Hypothalamus (tissue), 51 donors: ENCODE measurements at places on chromosomes 2 and 18.

GRCh38 chr2:224757934-224758548 is 41.9 kb upstream of the CCDC195 start:
- DNase-seq, result no peak

DNA sequence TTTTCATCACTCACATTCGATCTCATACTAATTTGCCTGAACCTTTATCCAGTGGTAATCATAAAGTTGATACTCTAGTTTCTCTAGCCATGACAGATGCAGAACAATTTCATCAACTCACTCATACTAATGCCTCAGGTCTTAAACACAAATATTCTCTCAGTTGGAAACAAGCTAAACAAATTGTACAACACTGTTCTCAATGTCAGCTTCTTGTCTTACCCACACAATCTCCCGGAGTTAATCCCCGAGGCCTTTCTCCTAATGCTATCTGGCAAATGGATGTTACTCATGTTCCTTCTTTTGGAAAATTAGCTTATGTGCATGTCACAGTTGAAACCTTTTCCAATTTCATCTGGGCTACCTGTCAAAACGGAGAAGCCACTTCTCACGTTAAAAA is 11.5 kb upstream of the CNOT11 start:
- no peak for DNase-seq

- no peak for DNase-seq
Measured at GRCh38 chr2:237314681-237315080, 99.3 kb downstream of the COL6A3 start.

- no peak for DNase-seq
Measured at GRCh38 chr2:492178-492577, 185.0 kb downstream of the TMEM18 start.

- no peak for DNase-seq
Measured at GRCh38 chr2:159553727-159554126, 62.6 kb downstream of the BAZ2B start.

GRCh38 chr2:2950403-2950952 is 427.1 kb downstream of the EIPR1 start:
- DNase-seq, result no peak

DNA sequence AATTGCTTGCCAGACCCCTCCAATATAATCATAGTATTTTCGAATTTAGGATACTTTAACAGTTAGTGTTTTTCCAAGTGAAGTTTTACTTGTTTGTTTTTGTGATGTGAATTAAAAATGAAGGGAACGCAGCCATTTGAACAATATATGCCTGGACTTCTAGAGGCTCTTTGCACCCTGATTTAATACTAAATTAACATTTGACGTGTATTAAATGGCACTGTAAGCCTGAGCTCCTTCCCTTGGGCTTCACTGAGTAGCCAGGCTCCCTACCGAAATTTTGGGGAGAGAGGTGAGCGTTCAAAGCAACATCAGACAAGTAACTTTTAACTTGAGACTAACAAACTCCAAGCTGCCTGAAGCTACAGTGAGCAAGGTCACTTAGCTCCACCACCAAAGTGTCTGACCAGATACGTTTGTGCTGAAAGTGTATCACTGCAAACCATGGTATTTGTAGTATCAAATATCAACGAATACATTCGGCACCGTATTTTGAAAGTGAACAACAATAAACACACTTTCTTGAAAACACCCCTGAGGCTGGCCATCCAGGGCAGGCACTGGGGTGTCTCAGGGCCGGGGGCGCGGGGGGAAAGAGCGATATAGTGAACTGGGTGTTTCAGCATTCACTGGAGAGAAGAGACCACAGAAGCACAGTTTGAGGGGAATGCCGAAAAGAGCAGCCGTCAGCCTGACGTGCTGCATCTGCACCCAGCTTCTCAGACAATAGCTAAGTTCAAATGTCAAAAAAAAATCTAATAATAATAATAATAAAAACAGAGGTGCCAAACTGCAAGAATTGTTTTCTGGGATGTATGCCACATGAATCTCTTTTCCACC is 7.7 kb upstream of the POU3F3 start:
- no peak for DNase-seq

- DNase-seq, result no peak
Measured at GRCh38 chr18:6564950-6565814, 150.5 kb upstream of the L3MBTL4 start.

- no peak for DNase-seq
Measured at GRCh38 chr2:100888601-100889000, 68.7 kb downstream of the NPAS2 start.
